ENCODE measurements at places on chromosomes 1 and 21. TPM values are rescaled to one million over a fixed set of nuclear protein-coding genes. Genes with fewer than 3 reads are reported as not detected.

DNA sequence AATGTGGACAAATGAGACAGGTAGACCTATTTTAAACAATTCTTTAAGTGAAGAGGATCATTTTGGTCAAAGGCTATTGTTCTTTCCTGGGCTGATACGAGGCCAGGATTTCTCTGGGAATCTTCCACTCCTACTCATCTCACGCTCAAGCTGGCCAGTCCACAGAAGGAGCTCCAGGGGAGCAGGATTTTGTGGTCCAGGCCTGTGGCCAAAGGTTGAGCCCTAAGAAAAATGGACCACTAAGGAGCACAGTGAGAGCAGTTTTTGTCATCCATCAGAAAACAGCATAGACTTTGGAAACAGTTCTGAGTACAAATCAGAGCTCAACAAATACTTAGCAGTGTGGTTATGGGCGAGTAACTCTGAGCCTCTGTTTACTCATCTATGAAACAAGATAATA is 260.2 kb upstream of the RUNX1 start:
- DNase-seq = no peak

The SPRR1B gene
- not detected for polyA plus RNA-seq

DNA sequence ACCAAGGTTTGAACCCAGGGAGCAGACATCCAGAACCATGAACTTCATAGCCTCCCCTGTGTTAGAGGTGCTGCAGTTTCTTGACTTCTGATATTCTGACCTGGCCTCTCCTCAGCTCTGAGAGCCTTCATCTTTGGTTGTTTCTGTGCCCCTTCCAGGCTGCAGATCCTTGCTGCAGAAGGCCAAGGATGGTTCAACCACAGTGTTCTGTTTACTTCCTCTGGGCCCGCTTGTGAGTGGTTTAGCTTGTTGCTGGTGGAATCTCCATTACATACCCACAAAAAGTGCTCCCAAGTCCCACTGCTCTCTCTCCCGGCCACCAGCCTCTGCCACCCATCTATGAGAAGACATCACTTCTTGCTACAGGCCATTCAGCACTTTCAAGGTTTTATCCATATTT is 9.0 kb upstream of the SLC2A7 start:
- no peak for DNase-seq

GRCh38 chr1:231040019-231040799 is at the start of gene FAM89A:
FAM89A (minus strand) TSS chr1:231040254; CDS start chr1:231040211, 43 bp downstream.
- peak; percentile 41 for DNase-seq

DNA sequence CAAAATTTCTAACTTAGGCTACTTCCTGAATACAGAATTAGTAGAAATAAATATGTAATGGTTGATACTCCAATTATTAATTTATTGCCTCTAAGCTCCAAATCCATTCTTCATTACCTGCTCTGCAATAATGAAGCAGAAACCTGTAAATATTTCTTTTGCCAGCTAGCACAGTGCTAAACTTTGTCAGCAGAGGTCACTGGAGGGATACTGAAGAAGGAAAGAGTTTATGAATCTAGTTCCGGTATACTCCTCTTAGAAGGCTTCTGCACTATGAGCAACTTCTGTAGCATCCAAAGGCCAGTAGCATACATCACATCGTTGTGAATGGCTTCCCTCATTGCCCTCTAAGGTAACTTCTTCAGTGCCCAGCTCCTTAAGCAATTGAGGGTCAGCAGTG is 81.0 kb upstream of the LHX8 start:
- DNase-seq = no peak

DNA sequence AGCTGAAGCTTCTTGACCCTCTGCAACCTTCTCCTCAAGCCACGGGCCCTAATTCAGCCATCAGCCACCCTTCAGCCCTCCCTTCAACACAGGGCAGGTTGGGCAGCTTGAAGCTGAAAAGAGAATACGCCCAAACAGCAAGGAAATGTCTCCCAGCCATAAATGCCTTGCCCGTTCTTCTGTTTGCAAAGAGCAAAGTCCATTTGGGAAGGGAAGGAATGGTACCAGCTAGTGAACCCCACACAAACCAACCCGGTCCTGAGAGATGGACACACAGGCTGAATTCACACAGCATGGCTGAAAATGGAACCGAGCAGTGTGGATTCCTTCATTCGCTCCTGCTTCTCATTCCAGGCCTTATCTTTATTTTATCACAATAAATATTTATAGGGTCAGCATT is 11.5 kb downstream of the PLEKHA6 start:
- no peak for DNase-seq

DNA sequence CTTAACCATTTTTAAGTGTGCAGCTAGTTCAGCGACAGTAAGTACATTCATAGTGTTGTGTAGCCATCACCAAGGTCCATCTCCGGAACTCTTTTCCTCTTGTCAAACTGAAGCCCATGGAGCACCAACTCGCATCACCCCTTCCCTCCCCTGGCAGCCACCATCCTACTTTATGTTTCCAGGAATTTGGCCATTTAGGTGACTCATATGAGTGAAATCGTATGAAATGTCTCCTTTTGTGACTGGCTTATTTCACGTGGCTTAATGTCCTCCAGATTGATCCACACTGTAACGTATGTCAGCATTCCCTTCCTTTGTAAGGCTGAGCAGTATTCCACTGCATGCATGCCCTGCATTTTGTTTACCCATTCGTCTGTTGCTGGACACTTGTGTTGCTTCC is 2.5 kb downstream of the COL6A2 start:
- no peak for DNase-seq

GRCh38 chr1:200888349-200888838 is 6.3 kb upstream of the INAVA start:
- no peak for DNase-seq

The PM20D1 gene
- polyA plus RNA-seq = 1.6 TPM

The S100A8 gene
- 24.0 TPM for polyA plus RNA-seq

The SIK1 gene
- polyA plus RNA-seq = 4.6 TPM

GRCh38 chr1:5379176-5379759 is 613.0 kb downstream of the NPHP4 start:
- no peak for DNase-seq

GRCh38 chr1:162708286-162708685 is 76.0 kb downstream of the DDR2 start:
- no peak for DNase-seq

DNA sequence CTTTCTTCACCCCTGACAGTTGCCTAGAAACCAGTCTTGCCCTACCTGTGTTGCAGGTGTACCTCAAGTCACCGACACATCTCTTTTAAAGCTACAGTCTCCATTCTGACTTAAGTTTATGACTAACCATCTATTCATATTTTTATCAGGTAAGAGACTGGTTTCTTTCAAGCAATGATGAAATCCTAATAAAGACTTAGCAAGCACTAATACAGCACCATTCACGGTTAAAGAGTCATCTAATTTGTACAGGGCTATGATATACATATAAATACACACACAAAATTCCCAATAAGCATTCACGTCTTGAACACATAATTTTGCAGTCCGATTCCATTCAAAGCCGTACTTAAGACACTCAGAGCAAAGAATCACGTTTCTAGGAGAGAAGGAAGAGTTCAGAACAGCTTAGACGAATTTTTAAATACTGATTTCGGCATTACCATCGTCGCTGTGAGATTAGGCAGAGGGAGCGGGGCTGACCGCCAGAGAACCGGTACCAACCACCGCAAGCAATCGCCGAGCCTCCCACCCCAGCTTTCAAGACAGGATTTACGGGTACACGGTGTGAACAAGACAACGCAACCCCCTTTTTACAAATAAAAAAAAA is 943 bp downstream of the ERRFI1 start:
- no peak for DNase-seq

- DNase-seq = no peak
These were observed 159.7 kb upstream of the BEND5 start for GRCh38 chr1:48936436-48936835.

The KCNT2 gene
- 12.2 TPM for polyA plus RNA-seq

DNA sequence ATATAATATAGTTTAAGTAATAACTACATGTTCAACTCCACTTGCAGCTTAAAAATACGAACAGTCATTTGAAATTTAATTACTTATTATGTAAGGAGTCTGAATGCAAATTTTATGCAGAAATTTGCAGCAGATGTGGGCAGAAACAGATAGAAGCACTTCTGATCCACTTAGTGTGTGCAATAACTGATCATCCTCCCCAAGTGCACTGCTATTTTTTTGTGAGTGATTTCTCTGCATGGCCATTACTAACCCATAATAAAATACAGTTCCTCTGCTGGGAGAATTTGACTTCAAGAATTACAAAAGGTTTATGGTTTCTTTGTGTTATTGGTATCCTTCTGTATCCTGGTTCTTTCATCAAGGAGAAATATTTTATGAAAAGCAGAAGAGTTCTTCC is 611.5 kb upstream of the RGS18 start:
- no peak for DNase-seq

The OR2T29 gene
- not detected for polyA plus RNA-seq

DNA sequence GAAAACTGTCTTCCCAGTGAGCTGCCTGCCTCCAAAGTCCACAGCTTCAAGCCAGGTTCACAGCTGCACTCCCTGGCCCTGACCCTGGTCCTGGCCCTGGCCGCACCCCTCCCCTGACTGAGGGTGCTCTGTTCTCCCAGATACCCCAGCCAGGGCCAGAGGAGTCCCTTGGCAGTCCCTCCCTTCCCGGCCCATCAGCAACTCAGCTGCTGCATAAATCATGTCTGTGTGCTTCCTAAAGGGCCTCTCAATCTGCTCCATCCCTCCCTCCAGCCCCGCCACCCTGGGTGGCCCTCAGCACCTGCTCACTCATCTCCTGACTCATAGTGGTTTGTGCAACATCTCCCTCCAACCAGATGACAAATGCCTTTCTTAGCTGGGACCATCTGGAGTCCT is 24.8 kb upstream of the C1orf174 start:
- no peak for DNase-seq

- DNase-seq = no peak
These were observed 146.1 kb upstream of the ADGRL2 start for GRCh38 chr1:81654657-81655056.

- DNase-seq = no peak
These were observed 64.7 kb upstream of the LPGAT1 start for GRCh38 chr1:211895126-211895759.

DNA sequence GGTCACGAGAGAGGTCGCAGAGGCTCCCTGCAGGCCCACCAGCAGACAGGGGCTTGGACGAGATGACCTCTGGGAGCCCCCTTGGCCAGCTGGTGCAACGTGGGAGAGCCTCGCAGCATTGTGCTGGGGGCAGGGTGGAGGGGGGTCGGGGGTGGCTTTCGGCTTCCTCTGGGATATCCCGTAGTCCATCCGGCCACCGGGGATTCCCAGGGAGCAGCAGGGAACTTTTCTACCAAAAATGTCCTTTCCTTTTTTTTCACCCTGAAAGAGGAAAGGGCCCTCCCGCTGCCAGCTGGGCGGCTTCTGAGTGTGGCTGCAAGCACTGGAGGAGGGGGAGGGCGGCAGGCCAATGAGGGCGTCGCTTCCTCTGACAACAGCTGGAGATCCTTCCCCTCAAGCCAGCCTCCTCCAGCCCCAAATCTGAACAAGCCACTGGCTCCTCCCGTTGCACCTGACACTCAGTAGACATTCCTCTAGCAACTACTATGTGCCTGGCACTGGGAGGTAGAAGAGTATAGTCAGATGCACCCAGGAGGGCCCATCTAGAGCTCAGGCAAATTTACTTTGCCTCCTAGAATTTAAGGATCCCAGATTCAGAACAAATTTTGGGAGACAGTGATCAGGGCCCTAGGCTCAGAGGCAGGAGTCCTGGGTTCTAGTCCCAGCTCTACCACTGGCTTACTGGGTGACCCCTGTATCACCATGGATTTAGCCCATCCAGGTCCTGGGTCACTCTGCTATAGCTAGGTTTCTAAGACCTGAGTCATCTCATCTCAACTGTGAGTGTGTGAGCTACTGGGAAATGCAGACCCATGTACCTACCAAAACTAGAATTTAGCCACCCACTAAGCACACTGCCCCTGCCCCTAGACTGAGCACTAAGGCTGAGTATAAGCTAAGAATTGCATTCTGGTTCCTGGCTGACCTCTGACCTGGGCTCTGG is 2.7 kb downstream of the MOB3C start:
- peak; percentile 58 for DNase-seq

GRCh38 chr21:39379986-39380891 is 31.4 kb upstream of the HMGN1 start:
- DNase-seq = peak; percentile 92

DNA sequence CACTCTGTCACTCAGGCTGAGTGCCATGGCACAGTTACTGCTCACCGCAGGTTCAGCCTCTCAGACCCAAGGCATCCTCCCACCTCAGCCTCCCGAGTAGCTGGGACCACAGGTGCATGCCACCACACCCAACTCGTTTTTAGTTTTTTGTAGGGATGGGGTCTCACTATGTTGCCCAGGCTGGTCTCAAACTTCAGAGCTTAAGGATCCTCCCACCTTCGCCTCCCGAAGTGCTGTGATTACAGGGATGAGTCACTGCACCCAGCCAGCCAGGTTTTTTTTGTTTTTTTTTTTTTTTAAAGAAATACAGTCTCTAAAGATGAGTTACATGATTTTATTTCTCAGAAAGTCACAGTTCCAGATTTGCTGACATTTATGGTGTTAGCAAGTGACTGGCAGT is 29.0 kb downstream of the BACE2 start:
- no peak for DNase-seq

The MSH4 gene
- 0.26 TPM for polyA plus RNA-seq

The RIPK4 gene
- 22.5 TPM for polyA plus RNA-seq

GRCh38 chr1:3816331-3817137 is 20.2 kb upstream of the LRRC47 start:
- DNase-seq = no peak

The KRTAP11-1 gene
- not detected for polyA plus RNA-seq

DNA sequence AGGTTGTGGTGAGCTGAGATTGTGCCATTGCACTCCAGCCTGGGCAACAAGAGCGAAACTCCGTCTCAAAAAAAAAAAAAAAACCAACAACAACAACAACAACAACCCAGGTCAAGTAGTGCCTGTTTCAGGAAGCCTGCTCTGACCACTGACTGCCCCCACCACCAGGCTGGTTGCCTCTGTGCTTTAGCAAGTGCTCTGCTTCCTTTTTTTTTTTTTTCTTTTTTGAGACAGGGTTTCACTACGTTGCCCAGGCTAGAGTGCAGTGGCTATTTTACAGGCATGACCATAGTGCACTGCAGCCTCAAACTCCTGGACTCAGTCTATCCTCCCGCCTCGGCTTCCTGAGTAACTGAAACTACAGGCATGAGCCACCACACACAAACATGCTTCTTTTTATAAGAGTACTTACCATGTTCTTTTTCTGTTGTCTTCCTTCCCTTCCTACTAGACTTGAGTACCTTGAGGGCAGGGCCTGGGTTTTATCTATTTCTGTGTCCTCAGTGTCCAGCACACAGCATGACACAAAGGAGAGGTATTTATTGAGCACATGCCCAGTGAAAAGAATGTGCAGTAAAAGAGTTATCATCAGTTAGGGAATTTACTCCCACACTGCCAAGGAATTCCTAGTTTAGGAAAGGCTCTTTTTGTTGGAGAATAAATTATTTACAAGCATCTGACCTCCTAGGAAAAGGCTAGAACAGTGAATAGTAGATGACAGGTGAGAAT is 9.9 kb upstream of the COA7 start:
- no peak for DNase-seq

The SPOCD1 gene
- 0.12 TPM for polyA plus RNA-seq
